ENCODE measurements at places on chromosomes 3 and 15. TPM values are rescaled to one million over a fixed set of nuclear protein-coding genes. Genes with fewer than 3 reads are reported as not detected.

DNA sequence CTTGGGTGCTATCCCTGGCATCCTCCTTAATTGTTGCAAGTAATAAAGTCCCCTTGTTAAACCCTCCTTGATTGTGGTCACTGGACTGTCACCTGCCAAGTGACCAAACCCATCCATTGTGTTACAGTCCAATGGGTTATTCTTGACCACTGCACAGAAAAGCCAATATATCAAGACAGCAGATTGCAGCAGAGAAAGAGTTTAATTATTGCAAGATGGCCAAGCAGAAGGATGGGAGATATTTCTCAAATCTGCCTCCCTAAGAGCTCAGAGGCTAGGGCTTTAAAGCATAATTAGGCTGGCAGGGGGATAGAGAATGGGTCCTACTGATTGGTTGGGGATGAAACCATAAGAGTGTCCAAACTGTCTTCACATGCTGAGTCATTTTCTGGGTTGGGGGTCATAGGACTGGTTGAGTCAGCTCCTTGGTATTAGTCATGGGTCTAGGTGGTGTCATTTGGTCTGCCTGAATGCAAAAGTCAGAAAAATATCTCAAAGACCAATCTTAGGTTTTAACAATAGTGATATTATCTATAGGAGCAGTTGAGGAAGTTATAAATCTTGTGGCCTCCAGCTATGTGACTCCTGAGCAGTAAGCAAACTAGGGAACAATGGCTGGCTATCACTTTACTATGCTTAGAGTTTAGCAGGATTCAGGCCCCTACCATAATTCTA is 19.1 kb upstream of the XYLB start:
- no peak for DNase-seq

DNA sequence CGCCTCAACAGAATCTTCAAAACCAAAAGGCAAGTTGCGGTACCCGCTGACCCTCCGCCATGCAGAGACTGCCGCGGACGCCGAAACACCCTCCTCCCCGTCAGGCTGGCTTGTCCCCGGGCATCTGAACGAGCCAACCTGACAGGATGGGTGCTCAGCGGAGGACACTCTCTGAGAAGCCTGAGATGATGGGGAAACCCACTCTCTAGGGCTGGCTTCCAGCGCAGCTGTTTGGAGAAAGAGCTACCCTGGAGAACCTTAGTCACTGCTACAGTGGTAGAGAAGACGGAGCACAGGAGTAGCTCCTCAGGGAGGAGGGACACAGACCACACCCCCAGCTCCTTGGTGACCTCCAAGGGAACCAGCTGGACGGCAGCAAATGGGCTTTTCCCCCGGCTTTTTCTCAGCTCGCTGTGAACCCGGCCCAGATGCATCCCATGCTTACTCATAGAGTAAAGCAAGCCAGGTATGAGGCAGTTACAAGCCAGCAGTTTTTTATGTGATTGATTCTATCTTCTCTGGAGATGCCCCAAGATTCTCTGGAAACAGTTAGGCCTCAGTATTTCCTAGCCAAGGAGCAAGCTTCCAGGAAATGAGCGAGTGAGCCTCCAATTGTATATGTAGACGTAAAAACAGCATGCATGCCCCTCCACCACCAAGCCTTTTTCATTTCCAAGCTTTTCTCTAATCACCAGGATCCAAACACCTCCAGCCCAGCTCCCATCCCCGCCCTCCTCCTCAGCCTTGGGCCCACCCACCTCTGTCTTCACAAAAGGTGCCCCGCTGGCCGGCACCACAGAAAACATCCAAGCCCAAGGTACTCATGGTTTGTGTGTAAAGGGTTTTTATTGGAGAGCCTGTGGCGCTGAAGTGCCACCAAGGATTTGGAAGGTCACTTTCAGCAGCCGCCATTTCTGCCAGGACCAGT is 38.7 kb downstream of the FAM174B start:
- DNase-seq: no peak

DNA sequence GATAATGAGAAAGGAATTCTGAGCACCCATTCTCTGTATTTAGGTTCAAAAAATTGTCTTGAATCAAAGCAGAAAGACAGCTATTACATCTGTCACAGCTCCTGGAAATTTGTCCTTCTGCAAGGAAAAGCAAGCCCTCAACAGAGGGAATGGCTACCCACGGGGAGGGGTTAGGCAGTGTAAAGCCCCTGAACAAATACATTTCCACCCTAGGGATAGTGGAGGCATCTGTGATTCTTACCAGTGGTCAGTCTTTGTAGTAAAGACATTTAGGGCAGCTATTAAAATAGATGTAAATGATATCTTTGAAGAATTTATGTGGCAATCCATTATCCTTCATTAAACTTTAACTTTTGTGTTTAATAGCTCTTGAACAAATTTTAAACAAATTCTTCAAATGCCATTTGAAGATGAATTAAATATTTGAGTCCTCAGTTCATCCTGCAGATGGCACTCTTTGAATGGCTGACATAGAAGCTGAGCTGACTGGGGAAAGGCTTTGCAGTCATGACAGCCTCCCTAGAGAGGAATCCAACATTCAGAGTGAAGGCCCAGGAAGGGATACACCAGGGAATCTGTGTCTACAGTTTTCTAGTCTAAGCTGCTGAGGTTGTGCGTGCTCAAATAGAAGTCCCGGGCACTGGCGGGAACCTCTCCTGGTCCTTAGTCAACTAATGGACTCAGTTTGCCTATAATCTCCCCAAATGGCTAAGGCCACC is 359.7 kb upstream of the ROPN1 start:
- DNase-seq: peak; percentile 89

The ANKUB1 gene
- not detected for total RNA-seq

The GOLGA8G gene
- total RNA-seq: not detected

Measured in osteoblast (primary cell).